Chondrocyte (in vitro differentiated cells): ENCODE measurements at places on chromosomes 11 and 22. TPM values are rescaled to one million over a fixed set of nuclear protein-coding genes. Genes with fewer than 3 reads are reported as not detected.

GRCh38 chr11:23502826-23503225 lies 642.6 kb upstream of the CCDC179 start:
- DNase-seq: no peak

DNA sequence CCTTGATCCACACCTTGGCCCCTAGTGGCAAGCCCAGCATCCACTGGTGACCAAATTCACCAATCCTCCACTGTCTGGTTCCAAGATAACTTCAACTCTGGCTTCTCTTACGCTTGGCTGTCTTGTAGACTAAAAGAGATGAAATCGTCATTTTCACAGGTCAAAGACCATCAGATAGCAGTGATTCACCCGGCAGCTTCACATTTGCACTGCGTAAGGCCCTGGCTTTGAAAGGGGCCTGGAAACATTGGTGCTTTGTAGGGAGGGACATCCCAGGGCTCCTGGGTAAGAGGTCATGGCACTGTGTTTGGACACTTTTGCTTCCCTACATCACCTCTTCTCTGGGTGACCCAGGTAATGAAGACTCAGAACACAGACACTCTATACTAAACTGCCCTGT lies 30.1 kb upstream of the FADD start:
- DNase-seq: no peak

- no peak for DNase-seq
Observed at GRCh38 chr22:35314161-35314942, 14.7 kb downstream of the TOM1 start.

DNA sequence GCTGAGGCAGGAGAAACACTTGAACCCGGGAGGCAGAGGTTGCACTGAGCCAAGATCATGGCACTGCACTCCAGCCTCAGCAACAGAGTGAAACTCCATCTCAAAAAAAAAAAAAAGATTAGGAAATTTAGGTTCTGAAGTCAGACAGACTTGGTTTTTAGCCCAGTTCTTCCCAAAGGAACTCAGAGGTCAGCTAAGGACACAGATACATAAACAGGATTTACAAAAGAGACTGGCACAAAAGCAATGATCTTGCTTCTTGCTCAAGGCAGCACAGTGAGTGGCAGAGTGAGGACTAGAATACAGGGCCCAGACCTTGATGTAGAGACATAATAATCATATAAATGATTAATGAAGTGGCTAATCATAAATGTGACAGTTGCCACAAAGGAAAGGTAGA lies 25.4 kb upstream of the RRAS2 start:
- no peak for DNase-seq

GRCh38 chr22:47069270-47069669 lies 306.8 kb downstream of the TBC1D22A start:
- DNase-seq: no peak

GRCh38 chr11:44498089-44498871 lies 67.2 kb upstream of the CD82 start:
- no peak for DNase-seq

- no peak for DNase-seq
Observed at GRCh38 chr11:30377347-30377746, 54.4 kb downstream of the ARL14EP start.

- no peak for DNase-seq
Observed at GRCh38 chr22:27715106-27715505, 86.5 kb downstream of the MN1 start.

- DNase-seq: no peak
Observed at GRCh38 chr11:125502198-125502597, 6.1 kb upstream of the FEZ1 start.

- no peak for DNase-seq
Observed at GRCh38 chr11:82831364-82831763, 68.9 kb downstream of the PRCP start.

DNA sequence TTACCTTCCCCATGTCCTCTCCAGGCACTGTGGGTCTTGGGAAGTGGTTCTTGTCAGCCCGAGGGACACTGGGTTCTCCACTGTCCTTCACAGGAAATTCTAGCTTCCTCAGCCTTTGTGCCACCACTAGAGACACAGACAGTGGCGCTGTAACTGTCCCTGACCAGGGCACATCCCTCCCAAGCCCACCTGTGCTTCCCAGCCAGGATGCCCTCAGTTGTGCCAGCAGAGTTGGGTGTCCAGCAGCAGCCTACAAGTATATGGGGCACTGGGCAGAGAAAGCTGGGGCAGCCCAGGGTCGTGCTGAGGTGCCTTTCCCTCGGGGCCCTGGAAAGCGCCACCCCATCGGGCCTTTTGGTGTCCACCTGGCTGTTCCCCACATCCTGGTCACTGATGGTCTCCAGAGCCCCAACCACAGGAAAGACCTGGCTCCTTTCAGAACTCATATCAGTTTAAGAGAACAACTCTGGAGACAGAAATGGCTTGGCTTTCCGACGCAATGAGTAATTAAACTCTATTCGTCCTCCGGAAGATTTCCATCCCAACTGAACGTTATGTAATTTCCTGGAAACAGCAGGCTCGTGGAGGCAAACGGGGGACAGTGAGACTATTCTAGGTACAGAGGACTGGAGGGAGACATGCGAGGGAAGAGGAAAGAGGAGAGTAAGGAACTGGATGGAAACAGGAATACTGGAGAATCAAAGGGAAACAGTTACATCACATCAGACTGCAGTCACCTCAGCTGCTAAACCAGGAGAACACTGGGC lies 28.6 kb downstream of the PPP2R1B start:
- DNase-seq: no peak

GRCh38 chr11:19814421-19814820 lies 101.8 kb downstream of the NAV2 start:
- no peak for DNase-seq

- DNase-seq: no peak
Observed at GRCh38 chr22:41127451-41127850, 35.1 kb downstream of the EP300 start.

DNA sequence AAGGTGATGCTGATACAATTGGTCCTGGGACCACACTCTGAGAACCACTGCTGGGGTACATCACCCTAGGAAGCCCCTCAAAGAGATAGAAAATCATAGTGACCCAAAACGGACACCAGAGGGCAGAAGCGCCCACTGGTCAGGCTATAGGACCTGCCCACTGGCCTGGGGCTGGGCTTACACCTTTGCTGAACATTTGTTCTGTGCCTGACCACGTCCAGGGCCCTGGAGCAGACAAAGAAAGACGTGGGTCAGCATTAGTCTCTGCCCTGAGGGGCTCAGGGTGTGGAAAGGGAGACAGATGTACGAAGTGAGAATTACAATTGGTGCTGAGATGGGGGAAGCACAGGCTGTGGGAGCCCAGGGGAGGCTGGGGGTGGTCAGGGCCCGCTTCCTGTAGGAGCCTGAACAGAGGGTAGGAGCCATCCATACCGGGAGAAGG lies 14.4 kb upstream of the SERPINH1 start:
- no peak for DNase-seq

GRCh38 chr11:45182902-45183301 lies 36.5 kb downstream of the PRDM11 start:
- DNase-seq: no peak

GRCh38 chr22:40679249-40679963 lies at the start of gene MCHR1:
MCHR1 (plus strand) TSS chr22:40679484; CDS start chr22:40679653, 169 bp downstream.
- no peak for DNase-seq

The GPHA2 gene
- not detected in 3 replicates for total RNA-seq
